ENCODE measurements at places on chromosomes 1 and 21. TPM values are rescaled to one million over a fixed set of nuclear protein-coding genes. Genes with fewer than 3 reads are reported as not detected.

DNA sequence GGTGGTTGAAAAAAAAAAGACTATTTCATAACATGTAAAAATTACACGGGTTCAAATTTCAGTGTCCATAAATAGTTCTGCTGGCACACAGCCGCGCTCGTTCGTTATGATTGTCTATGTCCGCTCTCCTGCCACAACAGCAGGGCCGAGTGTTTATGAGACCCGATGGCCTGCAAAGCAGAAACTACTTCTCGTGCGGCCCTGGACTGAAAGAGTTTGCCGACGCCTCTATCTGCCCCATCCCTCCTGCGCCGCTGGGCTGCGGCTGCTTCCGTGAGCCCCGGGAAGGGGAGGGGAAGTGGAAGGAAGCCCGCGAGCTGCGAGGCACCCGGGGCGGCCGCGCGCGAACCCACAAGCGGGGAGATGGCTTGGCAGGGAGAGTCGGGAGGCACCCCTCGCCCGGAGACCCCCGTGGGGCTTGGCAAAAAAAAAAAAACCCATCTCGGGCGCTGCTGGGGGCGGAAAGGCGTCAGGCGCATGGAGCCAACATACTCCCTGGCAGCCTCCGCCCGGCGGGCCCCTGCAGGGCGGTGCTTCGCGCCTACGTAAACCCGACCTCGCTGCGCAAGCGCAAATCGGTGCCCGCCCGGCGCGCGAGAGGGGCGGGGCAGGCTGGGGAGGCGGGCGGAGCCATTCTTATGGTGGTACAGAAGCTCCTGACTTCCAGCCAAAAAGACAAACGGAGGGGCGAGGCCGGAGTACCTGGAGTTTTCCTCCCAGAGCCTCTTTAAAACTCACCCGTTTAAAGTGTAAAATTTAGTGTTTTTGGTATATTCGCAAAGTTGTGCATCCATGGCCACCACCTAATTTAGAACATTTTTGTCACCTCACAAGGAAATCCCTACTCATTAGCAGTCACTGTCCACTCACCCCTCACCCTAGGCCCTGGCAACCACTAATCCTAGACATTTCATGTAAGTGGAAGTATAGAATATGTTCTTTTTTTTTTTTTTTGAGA is 8.3 kb downstream of the SLC27A3 start:
- peak; percentile 96 for DNase-seq

TMEM63A gene
- total RNA-seq, result 30.7 TPM

DNA sequence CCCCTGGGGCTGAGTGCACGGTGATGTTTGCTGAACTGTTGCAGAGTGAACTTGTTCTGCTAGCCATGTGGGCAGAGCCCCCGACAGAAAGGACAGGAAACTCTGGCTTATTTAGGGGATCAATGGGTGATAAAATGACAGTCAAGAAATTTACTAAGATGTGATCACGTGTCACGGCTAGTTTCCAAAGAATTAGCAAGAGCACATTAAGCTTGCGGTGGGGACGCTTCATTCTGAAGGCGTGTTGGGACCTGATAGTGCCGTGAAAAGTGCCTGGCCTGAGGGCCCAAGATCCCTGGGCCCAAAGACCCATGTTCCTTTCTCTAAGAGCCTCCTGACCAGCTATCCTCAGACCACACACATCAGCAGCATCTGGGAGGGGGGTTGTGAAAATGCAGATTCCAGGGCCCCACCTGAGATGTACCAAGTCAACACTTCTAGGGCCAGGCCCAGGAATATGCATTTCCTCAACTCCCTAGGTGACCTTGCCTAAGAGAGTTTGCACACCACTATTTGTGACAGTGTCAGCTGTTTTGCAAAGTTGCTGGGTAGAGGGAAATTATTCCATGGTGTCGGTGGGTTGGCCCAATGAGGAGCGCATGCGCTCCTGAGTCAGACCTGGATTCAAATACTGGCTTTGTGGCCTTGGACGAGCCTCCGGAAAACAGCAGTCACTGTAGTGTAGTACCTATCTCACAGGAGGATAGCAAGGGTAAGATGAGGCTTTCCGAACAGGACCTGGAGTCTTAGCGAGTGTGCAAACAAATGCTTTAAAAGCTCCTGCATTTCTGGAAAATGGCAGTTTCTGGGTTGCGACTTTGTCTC is 77.5 kb downstream of the SPSB1 start:
- DNase-seq, result peak; percentile 8

FNDC10 gene
- 3.6 TPM for total RNA-seq

DNA sequence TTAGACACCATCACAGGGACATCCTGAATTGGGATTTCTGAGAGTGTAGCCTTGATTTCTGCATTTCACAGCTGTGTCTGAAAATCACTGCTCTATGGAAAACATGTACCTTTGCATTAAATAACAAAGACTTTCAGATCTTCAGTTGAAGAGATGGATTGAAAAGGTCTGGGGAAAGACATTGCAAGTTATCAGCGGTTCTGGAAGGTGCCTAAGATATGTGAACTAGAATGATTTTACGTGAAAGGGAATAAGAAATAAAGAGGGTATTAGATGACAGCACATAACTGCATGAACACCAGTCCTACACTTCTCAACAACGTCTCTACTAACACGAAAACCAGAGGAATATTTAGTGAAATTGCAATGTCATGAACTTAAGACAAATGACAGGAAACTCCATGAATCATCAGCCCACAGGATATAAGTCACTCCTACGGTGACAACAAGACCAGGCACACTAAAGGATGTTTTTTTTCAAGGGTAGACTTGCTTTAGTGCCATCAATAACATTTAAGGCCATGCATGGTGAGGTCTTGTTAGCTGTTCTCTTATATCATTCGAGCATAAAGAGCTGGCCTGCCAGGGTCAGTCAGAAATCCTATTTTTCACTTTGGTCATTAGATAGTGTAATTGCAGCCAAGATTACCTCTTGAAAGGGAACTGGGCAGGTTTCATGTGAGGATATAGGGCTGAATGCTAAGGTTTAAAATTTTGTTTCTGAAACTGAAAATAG is 283.1 kb downstream of the GRIK1 start:
- no peak for DNase-seq

- peak; percentile 37 for DNase-seq
Measured at GRCh38 chr1:115764541-115764940, 4.0 kb downstream of the CASQ2 start.

SIK1 gene
- total RNA-seq, result 8.0 TPM

CBR3 gene
- total RNA-seq, result 2.6 TPM

Data from left ventricle myocardium superior (tissue), 1 donor.